GM12878 (cell line): ENCODE measurements at places on chromosomes 13 and 19. TPM values are rescaled to one million over a fixed set of nuclear protein-coding genes. Genes with fewer than 3 reads are reported as not detected.

- peaks cover 46% of the 10 kb centered on the region for H3K36me3 ChIP-seq
- H3K27ac ChIP-seq: no peak overlapping the region
- no peak for DNase-seq
- peaks cover 16% of the 10 kb centered on the region for H3K4me1 ChIP-seq
- no peak overlapping the region for H3K4me3 ChIP-seq
Measured at GRCh38 chr19:38701455-38702063, 42.7 kb downstream of the CAPN12 start.

DNA sequence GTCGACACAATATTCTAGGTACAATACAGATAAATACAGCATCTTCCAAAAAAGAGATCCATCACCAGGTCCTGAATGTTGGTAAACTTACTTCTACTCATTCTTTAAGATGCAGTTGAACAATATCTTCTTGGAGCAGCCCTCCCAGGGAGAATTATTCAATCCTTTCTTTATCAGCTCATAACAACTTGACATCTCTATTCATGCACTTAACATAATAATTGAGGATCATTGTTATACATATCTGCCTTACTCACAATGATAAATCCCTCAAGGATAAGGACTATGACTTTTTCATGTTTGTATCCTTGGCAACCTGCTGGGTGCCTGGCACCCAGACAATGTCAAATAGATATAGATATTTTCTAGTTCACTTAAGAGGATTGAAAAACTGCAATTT lies 219.5 kb downstream of the POU4F1 start:
- no peaks in the 10 kb centered on the region for H3K36me3 ChIP-seq
- no peak overlapping the region for H3K4me3 ChIP-seq
- H3K27ac ChIP-seq: no peak overlapping the region
- no peak for DNase-seq
- no peaks in the 10 kb centered on the region for H3K4me1 ChIP-seq
- H3K27me3 ChIP-seq: no peaks in the 10 kb centered on the region

- H3K4me3 ChIP-seq: peak overlapping the region; percentile 16; the same call in 1 of the 2 replicates
- H3K27me3 ChIP-seq: peaks cover 5% of the 10 kb centered on the region
- DNase-seq: no peak
- no peaks in the 10 kb centered on the region for H3K36me3 ChIP-seq
- H3K27ac ChIP-seq: no peak overlapping the region
Measured at GRCh38 chr13:99980201-99980823, 1.3 kb upstream of the ZIC2 start.

Gene CAPN12
- 3.0 and 5.1 TPM in 2 replicates for total RNA-seq

Gene FCAR
- total RNA-seq: not detected in 2 replicates

DNA sequence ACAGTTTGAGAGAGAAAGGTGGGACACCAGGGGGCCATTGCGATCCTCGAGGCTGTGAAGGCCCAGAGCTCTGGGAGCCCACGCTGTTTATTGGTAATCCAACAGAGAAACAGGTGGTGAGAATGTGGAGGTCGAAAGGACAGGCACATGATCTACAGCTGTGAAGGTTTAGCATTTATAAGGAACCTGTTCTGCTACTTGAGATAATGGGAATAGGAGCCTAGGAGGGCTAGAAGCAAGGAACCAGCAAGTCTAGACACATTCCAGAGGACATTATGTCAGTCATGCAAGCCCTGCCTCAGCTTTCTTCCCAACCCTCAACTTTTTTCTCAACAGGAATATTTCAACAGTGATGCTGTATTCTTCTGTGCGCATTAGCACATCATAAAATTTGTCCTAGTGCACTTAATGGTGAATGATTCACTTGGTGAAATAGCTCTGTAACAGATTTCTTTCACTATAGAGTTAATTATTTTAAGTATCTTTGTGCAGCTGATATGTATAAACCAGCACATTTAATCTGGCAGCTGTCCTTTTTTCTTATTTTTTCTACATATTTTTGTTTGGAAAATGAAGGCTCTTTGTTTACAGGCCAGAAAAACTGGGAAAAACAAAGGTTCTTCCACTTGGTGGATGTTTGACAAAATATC lies 25.4 kb downstream of the ZNF90 start:
- no peaks in the 10 kb centered on the region for H3K36me3 ChIP-seq
- H3K4me3 ChIP-seq: no peak overlapping the region
- H3K4me1 ChIP-seq: no peaks in the 10 kb centered on the region
- no peak for DNase-seq
- H3K27me3 ChIP-seq: no peaks in the 10 kb centered on the region

GRCh38 chr19:29645491-29645867 lies 19.8 kb upstream of the PLEKHF1 start:
- H3K27ac ChIP-seq: no peak overlapping the region
- H3K27me3 ChIP-seq: no peaks in the 10 kb centered on the region
- H3K36me3 ChIP-seq: no peaks in the 10 kb centered on the region
- H3K4me1 ChIP-seq: peaks cover 4% of the 10 kb centered on the region; the same call in 1 of the 2 replicates

Gene ZIM2
- total RNA-seq: not detected in 2 replicates

DNA sequence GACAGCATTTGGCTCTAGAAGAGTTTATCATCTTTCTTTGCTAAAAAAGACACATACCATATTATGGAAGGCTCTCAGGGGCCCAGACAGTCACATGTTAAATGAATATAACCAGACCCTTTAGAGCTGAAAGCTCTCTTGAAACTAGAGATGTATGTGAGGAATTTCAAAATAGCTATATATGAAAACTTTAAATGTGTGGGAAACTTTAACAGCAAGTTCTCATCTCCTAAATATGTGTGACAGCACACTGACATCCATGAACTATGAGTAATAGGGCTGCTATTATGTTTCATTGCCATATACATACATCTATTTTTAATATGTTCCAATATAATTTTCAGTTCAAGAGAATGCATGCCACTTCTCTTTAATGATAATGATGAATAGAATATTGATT lies 509.5 kb downstream of the GPC6 start:
- H3K4me3 ChIP-seq: no peak overlapping the region
- no peaks in the 10 kb centered on the region for H3K4me1 ChIP-seq
- H3K36me3 ChIP-seq: no peaks in the 10 kb centered on the region
- no peaks in the 10 kb centered on the region for H3K27me3 ChIP-seq
- DNase-seq: no peak

DNA sequence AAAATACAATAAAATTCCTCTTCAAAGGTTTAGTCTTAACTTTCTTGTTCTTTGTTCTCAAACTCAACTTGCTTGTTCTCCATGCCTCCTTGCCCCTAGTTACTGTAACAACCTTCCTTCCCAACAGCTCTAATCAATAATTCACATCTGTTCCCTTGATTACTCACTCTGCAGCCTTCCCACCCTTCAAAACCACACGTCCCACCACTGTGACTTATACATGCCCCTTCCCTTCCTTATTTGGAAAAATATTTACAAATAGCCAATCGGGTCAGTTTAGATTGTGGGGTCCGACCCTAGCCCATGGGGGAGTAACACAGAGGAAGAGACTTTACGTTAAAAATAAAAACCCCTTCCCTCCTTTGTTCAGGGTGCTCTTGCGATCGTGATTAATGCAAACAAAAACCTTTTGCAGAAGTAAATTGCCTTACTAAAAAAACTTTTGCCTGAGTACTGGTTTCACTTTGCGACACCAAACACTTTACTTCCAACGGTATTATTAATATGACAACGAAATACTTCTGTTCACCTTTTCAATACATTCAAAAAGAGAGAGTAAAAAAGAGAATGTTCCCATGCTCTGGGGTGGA lies 512 bp upstream of the ZNF93 start:
- no peaks in the 10 kb centered on the region for H3K27me3 ChIP-seq
- H3K27ac ChIP-seq: peak overlapping the region; percentile 27; the same call in 1 of the 2 replicates
- H3K36me3 ChIP-seq: no peaks in the 10 kb centered on the region
- no peak for DNase-seq
- H3K4me1 ChIP-seq: no peaks in the 10 kb centered on the region
- H3K4me3 ChIP-seq: peak overlapping the region; percentile 70; the same call in 1 of the 2 replicates

Gene PRTN3
- total RNA-seq: not detected in 2 replicates

Gene PIK3R2
- total RNA-seq: 22.6 and 23.3 TPM in 2 replicates

- no peak for DNase-seq
- H3K27me3 ChIP-seq: no peaks in the 10 kb centered on the region
Measured at GRCh38 chr13:46392967-46393366, 5.9 kb upstream of the RUBCNL start.

GRCh38 chr19:57280962-57281400 lies 696 bp downstream of the ZNF460 start:
- no peaks in the 10 kb centered on the region for H3K27me3 ChIP-seq
- H3K4me1 ChIP-seq: peaks cover 11% of the 10 kb centered on the region
- peaks cover 6% of the 10 kb centered on the region; the same call in 1 of the 2 replicates for H3K36me3 ChIP-seq
- H3K27ac ChIP-seq: peak overlapping the region; percentile 90
- peak overlapping the region; percentile 86 for H3K4me3 ChIP-seq

DNA sequence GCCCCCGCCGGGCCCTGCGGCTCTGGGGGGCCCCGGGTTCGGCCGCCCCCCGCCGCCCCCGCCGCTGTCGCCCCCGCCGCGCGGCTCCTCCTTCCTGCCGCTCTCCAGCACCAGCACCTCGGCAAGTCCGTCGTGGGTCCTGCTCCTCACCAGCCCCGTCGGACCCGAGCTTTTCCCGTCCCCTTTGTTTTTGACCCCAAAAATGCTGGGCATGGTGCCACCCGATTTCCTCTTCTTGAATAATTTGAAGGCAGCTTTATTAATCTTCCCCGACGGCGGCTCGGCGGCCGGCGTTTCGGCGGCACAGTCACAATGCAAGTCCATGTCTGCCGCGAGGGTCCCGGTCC lies 945 bp downstream of the AMER2 start:
- H3K4me3 ChIP-seq: peak overlapping the region; percentile 50
- DNase-seq: no peak
- no peaks in the 10 kb centered on the region for H3K4me1 ChIP-seq
- H3K36me3 ChIP-seq: no peaks in the 10 kb centered on the region

Gene OR7A17
- total RNA-seq: not detected in 2 replicates
